Uterus (tissue), 4 donors: ENCODE measurements at places on chromosomes 4 and X. TPM values are rescaled to one million over a fixed set of nuclear protein-coding genes. Genes with fewer than 3 reads are reported as not detected.

- peak; percentile 29 for DNase-seq
These were observed 24.3 kb downstream of the ADD1 start for GRCh38 chr4:2867758-2868491.

DNA sequence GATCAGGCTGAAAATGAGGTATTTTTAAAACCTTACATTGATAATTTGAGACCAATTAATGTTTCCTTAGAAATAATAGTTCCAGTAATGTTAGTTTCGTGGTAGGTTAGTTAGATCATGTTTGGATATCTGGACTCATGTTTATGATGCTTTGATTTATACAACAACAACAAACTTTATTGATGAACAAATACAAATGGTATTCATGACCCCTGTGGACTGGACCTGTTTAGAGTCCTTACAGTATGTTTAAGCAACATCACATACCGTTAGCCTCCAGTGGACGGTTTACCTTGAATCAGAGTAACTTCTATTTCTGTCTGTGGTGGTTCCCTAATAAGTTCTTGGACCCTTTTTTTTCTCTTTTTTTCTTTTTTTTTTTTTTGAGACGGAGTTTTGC is 18.0 kb downstream of the ZRSR2 start:
- DNase-seq, result no peak

DNA sequence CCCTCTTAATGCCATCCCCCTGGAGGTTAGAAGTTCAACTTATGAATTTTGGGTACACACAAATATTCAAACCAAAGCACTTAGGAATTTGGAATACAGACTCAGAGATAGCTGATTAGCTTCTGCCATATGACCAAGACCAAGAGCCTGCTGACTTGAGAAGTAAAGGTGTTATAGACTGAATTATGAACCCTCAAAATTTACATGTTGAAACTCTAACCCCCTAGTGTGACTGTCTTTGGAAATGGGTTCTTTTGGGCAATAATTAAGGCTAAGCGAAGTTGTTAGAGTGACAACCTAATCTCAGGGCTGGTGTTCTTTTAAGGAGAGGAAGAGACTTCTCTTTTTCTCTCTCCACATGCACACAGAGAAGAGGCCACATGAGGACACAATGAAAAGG is 151.2 kb downstream of the COX18 start:
- DNase-seq, result no peak

- no peak for DNase-seq
These were observed 48.9 kb downstream of the RGS12 start for GRCh38 chr4:3341760-3342159.

DNA sequence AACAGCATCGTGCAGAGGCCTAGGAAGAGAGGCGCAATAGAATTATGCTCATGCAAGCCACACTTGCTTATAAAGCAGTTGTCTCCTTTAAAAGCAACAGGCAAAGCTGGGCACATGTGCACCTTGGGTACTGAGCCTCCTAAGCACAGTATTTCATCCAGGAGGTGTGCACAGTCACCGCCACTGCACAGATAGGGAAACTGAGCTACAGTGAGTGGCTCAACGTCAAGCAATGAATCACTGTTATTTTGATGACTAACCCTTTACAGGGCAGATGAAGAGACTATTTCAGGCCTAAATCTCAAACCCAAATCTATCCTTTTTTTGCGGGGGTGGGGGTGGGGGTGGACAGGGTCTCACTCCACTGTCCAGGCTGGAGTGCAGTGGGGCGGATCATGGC is 42.3 kb downstream of the BCOR start:
- DNase-seq, result no peak

GRCh38 chr4:48085821-48086589 is 48.0 kb downstream of the TXK start:
- DNase-seq, result no peak

DNA sequence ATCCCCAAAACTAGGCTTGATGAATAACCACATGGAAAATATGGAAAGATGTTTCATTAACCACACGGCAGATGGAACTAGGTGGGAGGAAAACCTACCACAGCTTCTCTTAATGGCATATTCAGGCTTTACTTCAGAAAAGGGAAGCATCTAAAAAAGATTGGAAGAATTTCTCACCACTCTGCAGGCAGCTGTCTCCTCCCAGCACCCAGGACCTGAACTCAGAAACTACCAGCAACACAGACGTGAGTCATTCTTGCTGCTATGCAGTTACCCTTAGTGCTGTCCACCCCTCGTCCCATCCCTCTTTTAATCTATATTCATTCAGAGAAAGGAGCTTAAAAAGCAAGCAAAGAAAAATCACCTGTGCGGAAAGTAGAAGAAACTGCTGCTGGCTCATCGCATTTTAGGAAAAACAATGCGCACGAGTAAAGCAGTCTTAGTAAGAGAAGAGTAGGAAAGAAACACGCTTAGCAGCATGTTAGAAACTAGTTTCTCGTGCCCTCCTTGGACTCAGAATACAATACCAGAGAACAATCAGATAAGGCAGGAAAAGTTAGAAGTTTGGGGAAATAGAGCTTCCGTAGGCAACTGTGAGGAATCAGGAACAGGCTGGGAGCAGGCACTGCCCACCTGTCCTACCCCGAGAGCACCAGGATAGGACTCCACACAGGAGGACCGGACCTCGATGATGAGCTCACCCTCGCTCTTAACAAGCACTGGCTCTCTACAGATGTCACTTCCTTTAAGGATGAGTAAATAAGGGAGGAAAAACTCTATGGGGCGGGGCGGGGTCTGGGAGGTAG is 48.1 kb upstream of the ENPP6 start:
- no peak for DNase-seq

DNA sequence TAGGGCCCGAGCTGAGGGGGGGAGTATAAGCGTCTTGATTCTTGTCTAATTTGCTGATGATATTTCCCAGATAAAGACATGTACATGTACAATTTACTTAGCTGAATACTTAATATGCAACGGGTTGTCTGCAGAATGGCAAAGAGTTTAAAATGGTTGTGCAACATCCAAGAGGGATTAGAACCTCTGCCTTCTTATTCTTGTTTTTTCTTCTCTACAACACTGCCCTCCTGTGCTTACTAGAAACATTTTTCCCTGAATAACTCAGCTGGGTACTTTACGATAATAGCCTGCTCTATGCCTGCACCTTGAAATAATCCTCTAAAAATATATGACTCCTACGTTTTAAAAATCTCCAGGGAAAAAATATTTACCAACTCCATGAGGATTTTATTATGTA is 41.8 kb downstream of the INTS12 start:
- DNase-seq, result no peak

DNA sequence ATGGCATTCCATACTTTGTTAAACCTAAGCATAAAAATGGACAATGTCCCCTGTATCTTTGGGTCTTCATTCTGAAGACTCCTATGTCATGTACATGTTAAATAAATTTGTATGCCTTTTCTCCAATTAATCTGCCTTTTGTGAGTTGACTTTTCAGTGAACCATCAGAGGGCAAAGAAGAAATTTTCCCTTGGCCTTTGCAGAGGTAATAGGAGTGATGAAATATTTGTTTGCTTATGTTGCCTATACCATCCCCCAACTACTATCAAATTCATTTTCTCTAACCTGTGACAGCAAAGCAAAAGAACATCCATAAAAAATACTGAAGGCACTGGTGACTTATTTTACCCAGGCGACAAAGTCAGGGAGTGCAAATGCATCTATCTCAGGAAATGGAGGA is 18.2 kb downstream of the NAAA start:
- no peak for DNase-seq

GRCh38 chr4:4356106-4357041 is 30.5 kb upstream of the NSG1 start:
- peak; percentile 33 for DNase-seq

DNA sequence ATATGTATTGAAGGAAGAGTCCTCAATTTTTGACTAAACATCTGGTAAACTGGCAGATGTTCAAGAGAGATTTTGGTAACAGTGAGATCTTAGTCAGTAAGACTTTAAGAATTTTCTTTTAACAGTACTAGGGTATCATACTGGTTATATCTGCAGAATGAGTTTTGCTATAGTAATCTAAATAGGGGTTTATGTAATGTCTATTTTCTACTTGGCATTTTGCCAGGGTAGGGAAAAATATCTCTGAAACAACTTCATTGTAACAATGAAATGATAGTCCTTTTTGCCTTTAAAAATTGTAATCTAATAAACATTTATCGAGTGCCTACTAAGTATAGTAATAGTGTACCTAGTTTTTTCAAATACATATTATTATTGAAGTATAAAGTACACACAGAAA is 32.1 kb downstream of the XK start:
- DNase-seq, result no peak

- DNase-seq, result no peak
These were observed 40.5 kb downstream of the FRYL start for GRCh38 chr4:48739560-48740019.

DNA sequence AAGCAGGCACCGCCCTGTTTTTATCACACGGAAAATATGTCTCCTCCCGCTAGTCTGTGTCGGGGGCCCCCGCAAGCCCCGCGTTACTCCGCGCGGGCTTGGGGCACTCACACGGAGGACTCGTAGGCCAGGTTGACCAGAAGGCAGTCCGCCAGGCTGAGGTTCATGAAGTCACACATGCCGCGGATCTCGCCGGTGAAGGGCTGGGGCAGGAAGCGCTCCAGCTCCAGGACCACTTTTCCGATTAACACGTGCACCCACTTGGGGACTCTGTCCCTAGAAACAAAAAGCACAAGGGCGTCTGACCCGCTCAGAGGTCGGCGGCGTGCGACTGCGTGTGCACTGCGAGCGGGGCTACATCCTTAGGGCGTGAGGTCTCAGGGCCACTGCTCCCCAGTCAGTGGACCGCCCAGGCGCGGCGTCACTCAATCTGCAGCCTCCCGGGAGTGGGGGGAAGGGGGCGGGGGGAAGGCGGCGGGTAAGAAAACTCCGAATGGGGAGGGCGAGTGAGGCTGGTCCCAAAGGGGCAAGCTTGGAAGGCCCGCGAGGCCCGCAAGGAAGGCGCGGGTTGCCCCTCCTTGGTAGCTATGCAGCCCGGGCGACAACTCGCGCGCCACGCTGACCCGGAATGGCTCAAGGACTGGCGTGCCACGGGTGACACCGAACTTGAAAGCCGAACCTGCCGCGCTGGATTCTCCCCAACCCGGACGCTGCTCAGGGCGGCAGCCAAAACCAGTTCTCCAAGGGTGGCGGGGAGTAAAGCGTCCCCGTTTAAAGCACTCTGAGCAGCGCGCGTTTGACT is 722 bp downstream of the NAAA start:
- peak; percentile 62 for DNase-seq

DNA sequence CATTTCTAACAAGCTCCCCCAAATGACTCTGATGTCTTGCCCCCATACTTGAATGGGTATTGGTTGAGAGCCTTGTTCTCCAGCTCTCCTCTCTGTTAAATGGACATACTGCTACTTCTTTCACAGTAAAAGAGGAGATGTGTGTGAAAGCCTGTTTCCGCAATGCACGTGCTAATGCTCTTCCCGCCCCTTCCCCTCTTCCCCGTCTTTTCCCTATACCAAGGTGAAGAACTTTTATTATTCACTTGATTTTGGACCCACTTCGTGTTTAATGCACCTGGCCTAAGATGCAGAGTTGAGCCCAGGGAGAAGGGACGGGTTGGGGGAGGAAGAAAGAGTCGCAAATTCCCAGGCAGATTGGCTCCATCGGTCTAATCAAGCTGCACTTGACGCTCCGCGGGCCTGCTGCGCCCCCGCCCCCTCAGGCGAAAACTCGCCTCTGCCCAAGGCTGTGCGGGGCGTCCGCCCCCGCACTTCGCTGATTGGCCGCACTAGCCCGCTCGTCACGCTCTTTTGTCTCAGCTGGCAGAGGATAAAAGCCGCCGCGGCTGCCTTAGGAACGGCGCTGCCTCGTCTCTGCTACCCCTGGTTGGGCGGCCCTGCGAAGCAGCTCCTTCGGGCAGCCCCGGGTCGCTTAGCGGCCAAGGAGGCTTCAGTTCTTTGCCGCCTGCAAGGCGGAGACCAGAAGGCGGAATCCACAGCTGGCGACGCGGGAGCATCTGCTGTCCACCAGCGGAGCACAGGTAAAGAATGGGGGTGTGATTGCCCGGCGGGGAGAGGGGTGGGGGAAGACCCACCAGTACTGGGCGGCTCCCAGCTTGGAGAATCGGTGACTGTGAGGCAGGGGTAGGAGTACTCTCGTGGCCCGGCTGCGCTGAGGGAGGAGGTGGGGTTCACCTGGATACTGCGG is at the start of gene ZCCHC12:
TSS of gene ZCCHC12 (plus strand) at position 562 of the 910 bp plus-strand sequence. CDS start 1,421 bp downstream, outside the sequence.
- peak; percentile 67 for DNase-seq

DNA sequence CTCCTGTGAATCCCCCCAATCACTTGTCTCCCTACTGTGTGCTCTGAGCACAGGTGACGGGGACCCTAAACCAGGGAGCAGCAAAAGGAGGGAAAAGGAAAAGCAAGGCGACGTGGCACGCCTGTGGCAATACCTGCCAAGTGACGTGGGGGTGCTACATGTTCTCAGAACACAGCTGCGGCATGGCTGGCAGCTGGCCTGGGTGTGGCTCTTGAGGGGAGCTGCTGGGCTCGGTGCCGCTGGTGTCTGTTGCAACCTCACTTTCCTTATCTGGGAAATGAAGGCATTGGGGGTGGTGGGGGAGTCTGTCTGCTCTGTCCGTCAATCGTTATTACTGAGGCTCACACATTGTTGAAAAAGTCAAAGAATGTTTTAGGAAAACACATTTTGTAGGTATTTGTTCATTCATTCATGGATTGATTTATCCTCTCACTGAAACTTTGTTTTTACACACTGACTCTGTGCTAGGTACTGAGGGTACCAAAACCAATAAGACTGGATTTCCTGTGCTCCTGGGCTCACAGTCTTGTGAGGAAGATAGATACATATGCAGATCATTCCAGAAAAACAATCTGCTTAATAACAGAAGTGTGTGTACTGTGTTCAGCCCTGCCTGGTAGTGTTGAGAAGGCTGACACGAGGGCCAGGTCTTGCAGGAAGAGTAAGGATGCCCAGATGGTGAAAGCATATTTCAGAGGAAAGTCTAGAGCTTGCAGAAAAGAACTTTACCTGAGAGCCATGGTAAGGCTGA is 217.6 kb downstream of the PTTG2 start:
- peak; percentile 72 for DNase-seq

- no peak for DNase-seq
These were observed 131.5 kb downstream of the PACRGL start for GRCh38 chr4:20831746-20832145.

GPR82 gene
- not detected for total RNA-seq

WDR19 gene
- 129 TPM for total RNA-seq

KIF4A gene
- total RNA-seq, result not detected

XAGE1A gene
- not detected for total RNA-seq

FRMPD3 gene
- total RNA-seq, result not detected

BTK gene
- 1.2 TPM for total RNA-seq

UGT8 gene
- not detected for total RNA-seq
